Inflammatory macrophage treated with lipopolysaccharide for 4 hours (primary cell): ENCODE measurements at places on chromosomes 16 and 17.

GRCh38 chr16:20072146-20072873 lies 1.4 kb downstream of the GPR139 start:
- DNase-seq, result no peak

DNA sequence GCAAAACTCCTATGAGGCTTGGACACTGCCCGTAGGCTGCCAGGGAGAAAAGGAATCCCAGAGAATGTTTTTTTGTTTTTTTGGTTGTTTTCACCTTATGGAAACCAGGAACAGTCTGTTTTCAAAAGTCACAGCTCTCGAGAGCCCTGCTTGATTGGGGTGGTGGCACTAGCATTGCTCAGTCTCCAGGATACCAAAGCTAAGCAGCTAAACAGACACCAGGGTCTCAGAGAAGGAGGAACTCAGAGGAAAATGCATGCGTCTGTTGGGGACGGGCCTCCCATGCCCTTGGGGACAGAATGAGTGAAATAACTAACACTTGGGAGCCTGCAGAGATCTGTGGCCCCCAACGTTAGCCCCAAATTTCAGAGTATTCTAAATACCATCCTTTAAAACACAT lies 178.8 kb downstream of the SOX9 start:
- no peak for DNase-seq

GRCh38 chr17:16991349-16992009 lies 19.6 kb upstream of the TNFRSF13B start:
- peak; percentile 64 for DNase-seq

DNA sequence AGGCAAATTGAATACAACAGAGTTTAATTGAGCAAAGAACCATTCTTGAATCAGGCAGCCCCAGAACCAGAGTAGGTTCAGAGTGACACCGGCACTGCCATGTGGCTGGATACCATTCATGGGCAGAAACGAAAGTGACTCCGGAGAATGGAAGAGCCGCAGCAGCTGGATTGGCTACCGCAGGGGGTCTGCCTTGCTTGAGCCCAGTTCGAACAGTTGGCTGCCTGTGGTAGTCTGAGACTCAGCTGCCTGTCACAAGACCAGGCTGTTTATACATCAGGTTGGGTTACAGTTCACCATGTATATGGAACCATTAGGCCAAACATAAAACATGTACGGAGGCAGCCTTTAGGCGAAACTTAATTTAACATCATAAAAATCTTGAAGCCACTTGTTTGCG lies 205.2 kb upstream of the CHMP6 start:
- no peak for DNase-seq

GRCh38 chr16:10123141-10123540 lies 59.1 kb downstream of the GRIN2A start:
- no peak for DNase-seq

- DNase-seq, result peak; percentile 75
Observed at GRCh38 chr16:90057738-90058173, 19.4 kb downstream of the PRDM7 start.

DNA sequence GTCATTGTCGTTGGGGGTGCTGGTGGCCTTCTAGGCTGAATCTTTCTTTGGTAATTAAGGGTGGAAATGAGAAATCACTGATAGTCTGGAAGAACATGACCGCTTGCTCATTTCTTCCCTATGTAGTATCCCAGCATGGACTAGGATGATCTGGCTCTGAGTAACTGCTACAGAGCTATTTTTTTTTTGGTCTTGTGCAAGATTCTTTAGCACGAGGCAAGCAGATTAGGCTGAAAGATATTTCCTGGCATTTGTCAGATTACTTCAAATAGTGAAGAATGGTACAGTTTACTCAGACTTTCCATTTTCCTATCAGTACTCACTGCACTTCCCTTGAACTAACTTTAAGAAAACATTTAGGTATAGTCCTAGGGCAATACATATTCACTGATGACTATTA lies 89.0 kb downstream of the SYCE1L start:
- DNase-seq, result no peak

DNA sequence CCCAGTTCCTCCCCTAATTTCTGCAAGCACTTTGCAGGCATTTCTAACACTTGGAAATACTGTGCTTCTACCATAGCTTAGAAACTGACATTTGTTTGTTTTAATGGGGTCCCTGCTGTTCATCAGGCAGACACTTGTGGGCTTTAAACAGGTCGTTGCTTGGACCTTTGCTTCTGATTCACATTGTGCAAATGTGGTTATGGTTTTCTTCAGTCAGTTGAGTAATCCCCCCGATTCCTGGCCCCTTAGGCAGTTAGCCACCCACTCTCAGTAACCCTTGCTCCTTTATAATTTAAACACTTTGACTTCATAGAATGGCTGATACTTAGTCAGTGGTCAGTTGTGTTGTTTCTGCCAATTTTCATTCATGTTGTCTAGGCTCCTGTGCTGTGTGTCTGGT lies 39.4 kb downstream of the SLC47A1 start:
- peak; percentile 24 for DNase-seq

DNA sequence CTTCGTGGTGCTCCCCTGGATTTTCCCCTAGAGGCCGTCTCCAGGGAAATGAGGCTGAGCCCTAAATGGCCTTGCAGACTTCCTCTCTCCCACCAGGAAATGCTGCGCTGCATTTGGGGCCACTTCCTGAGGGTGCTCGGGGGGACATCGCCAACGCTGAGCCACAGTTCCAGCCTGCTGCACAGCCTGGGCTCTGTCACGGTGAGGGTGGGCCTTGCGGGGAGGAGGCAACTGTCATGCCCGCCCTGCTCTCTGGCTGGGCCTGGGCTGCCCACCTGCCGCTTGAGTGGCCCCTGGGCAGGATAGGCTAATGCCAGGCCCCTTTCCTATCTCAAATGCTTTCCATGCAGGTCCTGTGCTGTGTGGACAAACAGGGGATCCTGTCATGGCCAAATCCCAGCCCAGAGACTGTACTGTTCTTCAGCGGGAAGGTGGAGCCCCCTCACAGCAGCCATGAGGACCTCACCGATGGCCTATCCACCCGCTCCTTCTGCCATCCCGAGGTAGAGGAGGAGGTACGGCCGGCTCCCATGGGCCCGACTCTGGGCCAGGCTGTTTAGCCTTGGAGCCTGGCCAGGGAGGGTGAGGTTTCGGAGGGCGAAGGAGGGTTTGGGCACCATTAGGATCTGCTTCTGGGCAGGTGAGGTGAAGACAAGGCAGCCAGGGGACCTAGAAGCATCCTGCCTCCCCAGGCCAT lies 24.2 kb downstream of the CASKIN2 start:
- DNase-seq, result no peak

DNA sequence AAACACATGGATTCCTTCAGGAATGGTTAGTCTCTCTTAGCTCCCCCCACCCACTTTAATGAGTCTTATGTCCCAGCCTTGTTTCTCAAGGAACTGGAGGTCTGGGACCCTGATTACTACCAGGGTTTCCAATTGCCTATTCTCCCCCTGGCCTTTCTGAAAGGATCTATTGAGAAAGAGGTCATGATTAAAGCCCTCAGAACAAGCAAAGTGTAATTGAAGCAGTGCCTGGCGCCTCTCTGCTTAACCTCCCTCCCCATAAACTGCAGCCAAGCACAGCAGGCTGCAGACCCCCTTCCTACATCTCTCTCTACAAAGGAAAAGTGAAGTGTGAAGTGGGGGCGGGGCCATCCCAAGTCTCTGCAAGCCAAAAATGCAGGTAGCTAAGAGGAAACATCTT lies 159.7 kb upstream of the CDH11 start:
- DNase-seq, result no peak

DNA sequence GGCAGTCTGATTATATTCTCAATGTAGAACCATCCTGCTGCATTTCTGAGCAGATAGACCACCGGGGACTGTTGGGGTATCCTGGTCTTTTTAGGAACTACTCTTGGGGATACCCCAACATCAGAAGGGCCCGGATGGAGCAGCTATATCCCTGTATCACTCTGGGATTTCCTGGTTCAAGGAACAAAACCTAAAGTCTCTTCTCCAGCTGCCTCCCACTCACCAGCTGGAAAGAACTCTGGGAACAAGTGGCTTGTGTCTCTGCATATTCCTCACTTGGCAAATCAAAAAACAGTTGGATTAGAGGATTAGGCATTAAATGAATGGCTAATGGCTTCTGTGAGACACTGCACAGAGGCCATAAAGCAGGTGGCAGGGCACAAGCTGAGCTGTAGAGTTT lies 62.3 kb upstream of the HS3ST2 start:
- DNase-seq, result no peak

- DNase-seq, result no peak
Observed at GRCh38 chr17:50771991-50772785, 4.9 kb upstream of the ANKRD40CL start.

DNA sequence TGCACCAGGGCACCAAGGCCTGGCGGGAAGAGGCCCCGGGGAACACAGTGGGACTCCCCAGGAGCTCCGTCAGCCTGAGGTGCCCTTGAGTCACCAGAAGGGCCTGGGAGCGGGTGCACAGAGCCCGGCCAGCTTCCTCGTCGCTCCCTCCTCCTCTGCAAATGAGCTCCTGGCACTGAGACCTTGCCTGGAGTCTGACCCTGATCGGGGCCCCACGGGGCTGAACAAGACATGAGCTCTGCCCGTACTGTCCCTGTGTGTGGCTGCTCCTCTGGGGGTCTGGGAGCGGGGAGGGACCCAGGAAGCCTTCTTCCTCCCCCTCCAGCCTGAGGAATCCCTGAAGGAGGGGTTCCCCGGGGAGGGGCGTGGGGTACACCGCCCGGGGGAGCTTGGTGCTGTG lies 36.4 kb upstream of the SSTR5 start:
- DNase-seq, result no peak

- DNase-seq, result no peak
Observed at GRCh38 chr17:48596000-48596734, 2.6 kb upstream of the HOXB5 start.

- no peak for DNase-seq
Observed at GRCh38 chr17:48725004-48725287, 2.0 kb downstream of the PRAC2 start.

DNA sequence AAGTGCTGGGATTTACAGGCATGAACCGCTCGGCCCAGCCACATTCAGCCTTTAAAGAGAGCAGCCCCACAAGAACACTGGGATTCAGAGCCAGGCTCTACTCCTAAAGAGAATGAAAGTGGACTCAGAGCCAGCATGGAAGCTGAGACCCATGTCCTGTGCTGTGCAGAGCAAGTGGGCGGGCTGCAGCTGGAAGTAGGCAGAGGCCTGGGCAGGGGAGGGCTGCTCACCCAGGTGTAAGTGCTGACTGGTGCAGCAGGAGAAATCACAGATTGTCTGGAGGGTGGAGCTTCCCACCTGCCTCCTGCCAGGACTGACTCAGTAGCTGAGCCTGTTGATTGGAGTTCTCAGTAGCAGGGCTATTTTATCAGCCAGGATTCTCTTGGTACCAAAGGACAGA lies 178.7 kb downstream of the KATNIP start:
- DNase-seq, result no peak

DNA sequence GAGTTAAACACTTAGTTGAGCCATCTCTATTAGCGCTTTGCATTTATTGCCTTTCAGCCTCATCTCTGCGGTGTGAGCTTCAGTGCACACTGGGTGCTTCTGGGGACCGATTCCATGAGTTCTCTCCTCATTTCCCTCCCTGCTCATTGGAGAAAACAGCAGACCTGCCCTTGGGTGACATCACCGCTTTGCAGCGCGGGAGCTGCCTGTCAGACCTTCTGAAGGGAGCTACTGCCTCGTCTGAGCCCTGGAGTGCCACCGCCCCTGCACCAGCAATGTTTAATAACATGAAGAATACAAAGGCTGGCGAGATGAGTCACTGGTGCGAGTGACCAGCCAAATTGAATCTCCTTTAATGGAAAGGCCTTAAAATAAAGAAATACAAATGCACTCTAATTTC lies 30.2 kb upstream of the CPPED1 start:
- DNase-seq, result no peak

DNA sequence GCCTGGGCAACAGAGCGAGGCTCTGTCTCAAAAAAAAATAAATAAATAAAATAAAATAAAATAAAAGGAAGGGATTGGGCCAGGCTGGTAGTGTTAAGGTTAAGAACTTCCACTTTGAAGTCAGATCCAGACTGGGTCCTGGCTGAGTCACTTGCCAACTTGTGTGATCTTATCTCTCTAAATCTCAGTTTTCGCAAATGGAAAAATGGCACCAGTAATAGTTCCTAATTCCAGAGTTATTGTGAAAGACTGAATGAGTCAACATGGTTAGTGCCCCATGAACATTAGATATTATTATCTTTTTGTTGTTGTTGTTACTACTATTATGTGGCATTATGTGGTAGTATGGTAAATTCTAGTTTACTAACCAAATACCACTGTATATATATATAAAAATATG lies 188.0 kb upstream of the AXIN2 start:
- DNase-seq, result no peak

- DNase-seq, result peak; percentile 96
Observed at GRCh38 chr16:84599521-84600202, 18.2 kb downstream of the COTL1 start.

- DNase-seq, result no peak
Observed at GRCh38 chr17:37019117-37019740, 70.5 kb downstream of the AATF start.
